Fibroblast of lung (primary cell): ENCODE measurements at places on chromosomes 6 and 20.

DNA sequence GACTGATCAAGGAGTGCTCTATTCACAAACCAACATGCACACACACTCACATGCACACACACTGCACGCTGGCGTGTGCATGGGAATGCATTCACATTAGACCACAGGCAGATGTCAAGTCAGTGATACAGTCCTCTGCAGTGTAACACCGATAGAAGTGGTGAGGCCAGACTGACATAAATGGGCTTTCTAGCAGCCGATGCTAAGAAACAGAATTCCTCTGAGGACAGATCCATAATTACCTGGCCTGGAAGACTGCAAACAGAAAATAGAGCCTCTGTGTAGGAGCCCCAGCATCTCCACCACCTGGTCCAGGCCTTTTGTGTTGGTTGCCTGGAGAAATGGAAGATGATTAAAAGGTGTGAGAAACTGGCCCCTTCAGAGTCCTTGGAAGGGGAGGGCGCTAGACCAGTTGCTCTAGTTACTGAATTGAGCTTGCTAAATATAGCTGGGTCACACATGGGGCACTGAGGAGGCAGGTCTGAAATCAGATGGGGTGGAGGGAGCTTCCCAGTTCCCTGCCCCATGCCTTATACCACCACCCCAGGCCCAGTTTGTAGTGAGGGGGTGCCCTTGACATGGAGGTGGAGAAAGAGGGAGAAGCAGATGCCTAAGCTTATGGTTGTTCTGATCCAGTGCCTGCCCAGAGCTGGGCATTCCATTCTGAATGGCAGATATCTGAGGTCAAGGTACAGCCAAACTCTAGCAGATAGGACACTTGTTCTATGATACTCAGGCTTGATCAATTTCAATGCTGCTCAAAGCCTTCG is 233.8 kb downstream of the LRFN2 start:
- DNase-seq = no peak

GRCh38 chr6:7958464-7958863 is 47.9 kb upstream of the TXNDC5 start:
- DNase-seq = no peak

DNA sequence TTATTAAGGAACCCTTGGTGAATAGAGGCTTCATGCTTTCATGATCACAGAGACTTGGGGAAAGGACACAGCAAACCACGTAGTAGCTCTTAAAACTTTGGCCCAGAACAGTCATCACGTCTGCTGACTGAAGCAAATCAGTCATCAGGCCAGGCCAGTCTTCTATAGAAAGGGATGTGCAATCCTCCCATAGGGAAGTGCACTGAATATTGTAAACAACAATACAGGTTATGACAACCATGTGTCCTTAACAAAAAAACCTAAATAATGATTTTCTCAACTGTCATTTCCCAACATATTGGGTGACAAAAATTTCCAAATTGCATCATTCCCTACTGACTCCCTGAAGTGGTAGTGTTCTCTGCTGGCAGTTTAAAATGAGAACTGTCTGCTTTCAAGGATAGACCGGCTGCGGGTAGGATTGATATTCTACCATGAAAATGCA is 388.2 kb upstream of the CITED2 start:
- peak; percentile 68 for DNase-seq

DNA sequence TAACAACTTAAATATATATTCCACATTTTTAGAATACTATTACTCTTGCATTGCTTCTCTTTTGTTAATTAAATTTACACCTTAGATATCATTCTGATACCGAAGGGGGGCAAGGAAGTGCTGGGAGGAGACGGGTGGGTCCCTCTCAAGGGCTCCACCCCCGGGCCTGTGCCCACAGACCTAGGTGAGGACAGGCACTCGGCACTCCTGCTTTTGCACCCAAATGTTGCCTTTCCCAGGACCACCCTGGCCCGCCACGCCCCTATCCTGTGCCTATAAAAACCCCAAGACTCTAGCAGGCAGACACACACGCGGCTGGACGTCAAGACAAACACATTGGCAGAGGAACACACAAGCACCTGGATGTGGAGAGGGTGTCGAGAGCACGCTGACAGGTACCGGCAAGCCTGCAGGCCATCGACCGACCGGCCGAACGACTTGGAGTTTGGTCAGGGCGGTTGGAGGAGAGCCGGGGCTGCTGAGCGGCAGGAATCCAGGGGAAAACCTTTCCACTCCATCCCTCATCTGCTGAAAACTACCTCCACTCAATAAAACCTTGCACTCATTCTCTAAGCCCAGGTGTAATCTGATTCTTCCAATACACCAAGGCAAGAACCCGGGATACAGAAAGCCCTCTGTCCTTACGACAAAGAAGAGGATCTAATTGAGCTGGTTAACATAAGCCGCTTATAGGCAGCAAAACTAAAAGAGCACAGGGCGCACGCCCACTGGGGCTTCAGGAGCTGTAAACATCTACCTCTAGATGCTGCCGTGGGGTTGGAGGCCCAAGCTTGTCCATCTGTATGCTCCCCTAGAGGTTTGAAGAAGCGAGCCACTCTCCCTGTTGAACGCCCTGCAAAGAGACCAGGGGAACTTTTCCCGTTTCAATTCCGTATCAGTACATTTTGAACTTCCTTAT is 197.4 kb upstream of the PRSS16 start:
- no peak for DNase-seq

DNA sequence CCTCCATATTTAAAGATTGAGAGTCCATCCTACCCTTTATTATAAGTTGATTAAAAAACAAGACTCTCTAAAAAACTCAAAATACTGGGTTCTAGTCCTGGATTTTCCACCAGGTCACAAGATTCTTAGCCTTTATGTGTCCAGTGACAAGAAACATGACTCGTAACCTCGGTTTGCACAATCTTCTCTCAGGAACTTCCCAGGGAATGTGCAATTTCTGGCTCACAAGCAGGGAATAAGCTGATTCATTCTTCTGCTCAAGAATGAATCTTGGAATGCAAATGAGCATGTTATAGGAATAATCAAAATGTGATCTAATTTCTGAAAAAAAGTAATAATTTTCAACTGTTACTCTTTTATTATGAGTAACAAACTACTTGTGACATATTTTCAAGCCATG is 45.1 kb downstream of the OGFRL1 start:
- peak; percentile 91 for DNase-seq

GRCh38 chr20:23444859-23445258 is 5.4 kb downstream of the CSTL1 start:
- no peak for DNase-seq

DNA sequence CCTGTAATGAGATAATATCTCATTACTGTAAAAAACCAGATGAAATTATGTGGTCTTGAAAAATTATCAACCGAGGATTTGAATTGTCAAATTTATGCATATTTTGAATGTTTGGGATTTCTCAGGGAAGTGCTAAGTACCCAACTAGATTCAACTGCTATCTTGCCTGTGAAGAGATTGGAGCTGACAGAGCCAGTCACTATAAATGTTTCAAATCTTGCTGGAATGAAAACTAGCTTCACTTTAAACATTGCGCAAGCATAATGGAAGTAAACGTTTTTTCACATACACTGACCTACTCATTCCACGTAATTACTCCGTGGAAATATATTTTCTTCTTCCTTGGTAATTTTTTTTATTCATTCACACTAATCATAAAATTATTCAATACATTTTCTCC is 46.7 kb downstream of the TMEM170B start:
- peak; percentile 30 for DNase-seq

DNA sequence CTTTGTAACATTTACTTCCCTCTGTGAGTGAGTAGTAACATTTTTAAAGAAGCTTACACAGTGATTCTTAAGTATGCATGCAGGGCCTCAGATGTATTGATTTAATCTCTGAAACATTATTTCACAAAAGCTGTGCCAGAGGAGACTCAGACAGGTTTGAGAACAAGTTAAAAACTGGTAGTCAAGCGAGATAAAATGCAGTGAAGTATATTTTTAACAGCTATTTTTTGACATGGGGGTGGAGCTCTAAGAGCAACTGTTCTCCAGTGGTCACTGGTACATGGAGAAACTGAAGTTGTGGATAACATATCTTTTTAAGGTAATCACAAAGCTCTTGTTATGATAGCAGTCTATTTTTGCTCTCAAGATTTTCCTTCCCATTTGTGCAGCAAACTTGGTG is 20.4 kb downstream of the DSTN start:
- no peak for DNase-seq
